ENCODE measurements at places on chromosomes 1 and 21.

GRCh38 chr1:92536980-92537884 is 50.5 kb upstream of the GFI1 start:
- DNase-seq: no peak

DNA sequence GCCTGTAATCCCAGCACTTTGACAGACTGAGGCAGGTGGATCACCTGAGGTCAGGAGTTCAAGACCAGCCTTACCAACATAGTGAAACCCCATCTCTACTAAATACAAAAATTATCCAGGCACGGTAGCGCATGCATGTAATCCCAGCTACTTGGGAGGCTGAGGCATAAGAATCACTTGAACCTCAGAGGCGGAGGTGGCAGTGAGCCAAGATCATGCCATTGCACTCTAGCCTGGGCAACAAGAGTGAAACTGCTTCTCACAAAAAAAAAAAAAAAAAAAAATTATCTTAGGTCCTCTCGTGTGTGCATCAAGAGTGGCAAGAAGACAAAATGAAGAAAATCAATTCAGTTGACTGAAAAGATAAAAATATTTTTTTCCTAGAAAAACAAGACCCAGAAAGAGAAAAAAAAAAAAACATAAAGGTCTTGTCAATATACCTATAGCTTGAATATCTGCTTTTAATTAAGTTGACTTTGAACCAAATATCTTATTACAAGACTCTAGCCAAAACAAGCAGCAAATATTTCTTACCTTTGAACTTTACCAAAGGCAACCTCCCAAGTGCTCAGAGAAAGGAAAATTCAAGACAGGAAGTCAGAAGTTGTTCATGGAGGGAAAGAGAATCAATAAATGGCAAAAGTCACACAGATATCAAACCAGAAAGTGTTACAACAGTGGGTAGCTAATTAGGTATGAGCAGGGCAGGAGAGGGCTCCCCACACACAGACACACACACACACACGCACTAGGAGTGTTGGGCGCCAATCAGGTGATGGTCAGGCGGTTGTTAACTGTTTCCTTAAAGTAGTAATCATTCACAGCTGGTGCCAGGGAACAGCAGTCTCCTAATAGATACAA is 29.6 kb downstream of the ITLN2 start:
- DNase-seq: no peak

- DNase-seq: no peak
These were observed 11.0 kb downstream of the WLS start for GRCh38 chr1:68221001-68221979.

DNA sequence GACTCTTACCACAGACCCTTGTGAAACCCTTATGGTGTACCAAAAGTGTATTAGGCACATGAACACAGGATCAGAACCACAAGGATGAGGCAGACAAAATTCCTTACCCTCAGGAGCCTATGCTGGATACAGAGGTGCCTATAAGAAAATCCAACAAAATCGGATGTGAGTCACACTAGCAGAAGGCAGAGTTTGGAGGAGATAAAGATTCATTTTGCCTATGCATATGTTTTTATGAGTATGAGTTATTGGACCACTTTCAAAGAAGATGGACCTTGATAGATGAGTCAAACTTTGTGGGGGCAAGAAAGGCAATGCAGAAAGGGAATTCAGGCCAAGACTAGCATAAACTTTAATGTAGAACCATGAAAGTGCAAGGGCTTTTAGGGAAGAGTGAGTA is 17.0 kb downstream of the CAMK1G start:
- DNase-seq: no peak

DNA sequence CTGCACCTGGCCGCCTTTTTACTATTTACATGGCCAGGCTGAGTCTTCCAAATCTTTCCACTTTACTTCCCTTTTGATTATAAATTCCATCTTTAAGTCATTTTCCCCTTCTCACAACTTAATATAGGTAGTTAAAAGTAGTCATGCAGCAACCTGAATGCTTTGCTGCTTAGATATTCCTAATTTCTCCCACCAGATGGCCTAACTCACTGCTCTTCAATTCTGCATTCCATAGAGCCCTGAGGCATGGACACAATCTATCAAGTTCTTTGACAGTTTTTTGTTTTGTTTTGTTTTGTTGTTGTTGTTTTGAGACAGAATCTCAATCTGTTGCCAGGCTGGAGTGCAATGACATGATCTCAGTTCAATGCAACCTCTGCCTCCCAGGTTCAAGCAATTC is 21.7 kb upstream of the FAAH start:
- no peak for DNase-seq

- DNase-seq: no peak
These were observed 3.3 kb downstream of the B3GALT2 start for GRCh38 chr1:193183019-193183627.

DNA sequence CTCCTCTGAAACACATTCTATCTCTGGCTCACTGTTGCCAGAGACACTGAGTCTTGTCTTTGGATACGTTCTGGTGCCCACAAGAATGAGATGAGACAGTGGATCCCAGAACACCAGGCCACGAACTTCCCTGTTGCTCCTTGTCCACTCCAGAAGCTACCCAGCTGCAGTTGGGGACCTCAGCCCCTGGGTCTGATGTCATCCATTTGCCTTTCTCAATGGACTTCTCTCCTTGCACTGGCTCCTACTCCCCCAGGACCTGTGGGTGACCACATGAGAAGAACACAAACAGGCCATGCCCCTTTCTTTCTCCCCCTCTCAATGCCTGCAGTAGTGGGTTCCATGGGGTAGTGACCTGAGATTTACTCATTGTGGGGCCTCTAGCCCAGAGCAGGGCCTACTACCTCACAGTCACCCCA is 5.9 kb downstream of the NBPF1 start:
- DNase-seq: no peak

DNA sequence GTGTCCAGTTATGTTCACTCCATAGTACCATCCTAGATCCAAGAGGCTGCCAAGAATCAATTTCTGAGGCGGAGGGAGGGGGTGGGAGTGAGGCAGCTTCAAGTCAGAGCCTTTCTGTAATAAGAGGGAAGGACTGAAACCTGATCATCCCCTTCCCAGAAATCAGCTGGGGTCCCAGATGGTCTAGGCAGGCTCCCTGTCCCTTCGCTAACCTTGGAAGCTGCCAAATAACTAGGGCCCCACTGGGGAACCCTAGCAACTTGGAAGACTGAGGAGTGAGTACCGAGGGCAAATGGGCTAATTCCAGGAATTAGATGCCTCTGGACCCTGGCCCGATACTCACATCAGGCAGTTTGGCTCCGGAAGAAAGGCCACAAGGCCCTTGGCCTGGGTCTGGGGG is 113.3 kb downstream of the NAV1 start:
- no peak for DNase-seq

- no peak for DNase-seq
These were observed 322.9 kb downstream of the SETD4 start for GRCh38 chr21:35737449-35737848.

- DNase-seq: no peak
These were observed 16.2 kb upstream of the PLA2G4A start for GRCh38 chr1:186812570-186812969.

- DNase-seq: no peak
These were observed 12.8 kb downstream of the TNNI3K start for GRCh38 chr1:74247881-74248528.

DNA sequence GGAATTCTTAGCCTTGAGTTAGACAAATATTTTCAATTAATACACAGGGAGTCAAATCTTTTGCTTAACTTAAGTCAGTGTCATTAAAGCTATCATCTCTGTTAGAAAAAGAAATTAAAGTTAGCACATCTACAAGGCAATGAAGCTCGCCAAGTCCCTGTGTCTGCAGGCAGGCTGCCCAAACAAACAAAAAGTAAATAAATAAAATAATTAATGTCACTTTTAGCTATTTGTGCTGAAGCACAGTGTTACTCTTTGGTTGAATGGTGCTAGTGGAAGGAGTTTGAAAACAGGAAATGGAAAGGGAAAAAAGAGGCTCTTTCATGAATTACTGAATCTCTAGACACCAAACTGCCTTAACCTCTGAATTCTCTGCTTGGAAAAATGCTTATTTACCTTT is 37.1 kb upstream of the COL11A1 start:
- no peak for DNase-seq

- no peak for DNase-seq
These were observed 55.6 kb downstream of the NKAIN1 start for GRCh38 chr1:31183927-31184554.

DNA sequence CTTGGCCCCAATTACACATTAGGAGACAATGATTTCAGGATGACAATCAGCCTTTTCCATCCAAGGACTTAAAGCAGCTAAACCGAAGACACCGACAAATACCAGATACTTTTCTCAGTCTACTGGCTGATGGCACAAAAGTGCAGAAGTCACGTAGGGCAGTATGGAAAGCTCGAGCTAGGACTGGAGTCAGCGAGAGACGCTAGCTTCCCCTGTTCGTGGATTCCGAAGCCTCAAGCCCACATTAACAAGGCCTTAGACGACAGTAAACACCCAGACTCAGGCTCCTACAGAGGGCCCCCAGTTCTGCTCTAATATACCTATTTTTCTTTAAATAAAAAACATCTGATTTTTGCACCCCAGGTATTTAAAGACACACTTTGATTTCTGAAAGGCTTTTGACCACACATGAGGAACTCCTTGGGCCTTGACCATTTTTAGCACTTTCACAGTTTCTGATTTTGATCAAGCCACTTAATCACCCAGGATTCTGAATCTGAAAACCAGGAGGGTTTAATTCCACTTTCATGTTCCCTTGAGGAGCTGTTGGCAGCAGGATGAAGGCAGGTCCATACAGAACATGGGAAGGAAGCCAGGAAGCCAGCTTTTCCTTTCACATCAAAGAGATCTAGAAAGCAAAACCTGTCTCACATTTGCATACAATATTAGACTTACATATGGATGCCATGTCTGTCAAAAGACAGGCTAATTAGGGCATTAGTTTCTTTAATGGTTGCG is 204.1 kb downstream of the GABPA start:
- DNase-seq: no peak

- no peak for DNase-seq
These were observed 495.1 kb downstream of the SETD4 start for GRCh38 chr21:35565204-35565611.

GRCh38 chr1:213550804-213551203 is 437.0 kb upstream of the PROX1 start:
- DNase-seq: no peak

DNA sequence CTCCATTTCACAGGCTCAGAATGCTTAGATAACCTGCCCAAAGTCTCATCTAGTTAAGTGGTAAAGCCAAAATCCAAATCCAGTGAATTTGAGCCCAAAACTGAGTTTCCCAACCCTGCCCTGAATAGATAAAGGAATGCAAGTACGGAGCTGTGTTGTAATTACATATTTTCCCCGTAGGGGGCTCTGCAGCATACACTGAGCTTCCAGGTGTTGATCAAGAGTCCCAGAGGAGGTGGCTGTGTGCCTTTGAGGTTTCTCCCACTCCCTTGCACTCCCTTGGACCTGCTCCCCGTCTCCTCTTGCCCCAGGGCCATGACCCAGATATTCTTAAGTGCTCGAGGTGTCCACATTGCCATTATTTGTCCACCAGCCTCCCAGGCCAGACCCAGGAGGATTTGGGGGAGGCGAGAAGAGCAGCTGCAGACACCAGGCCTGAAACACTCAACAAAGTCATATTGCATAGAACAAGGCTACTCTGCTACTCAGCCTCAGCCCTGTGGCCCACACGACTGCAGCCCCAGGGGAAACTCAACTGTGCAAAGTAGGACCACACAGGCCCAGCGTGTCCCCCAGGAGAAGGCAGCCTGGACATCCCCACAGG is 18.4 kb upstream of the LY9 start:
- DNase-seq: peak; percentile 32

DNA sequence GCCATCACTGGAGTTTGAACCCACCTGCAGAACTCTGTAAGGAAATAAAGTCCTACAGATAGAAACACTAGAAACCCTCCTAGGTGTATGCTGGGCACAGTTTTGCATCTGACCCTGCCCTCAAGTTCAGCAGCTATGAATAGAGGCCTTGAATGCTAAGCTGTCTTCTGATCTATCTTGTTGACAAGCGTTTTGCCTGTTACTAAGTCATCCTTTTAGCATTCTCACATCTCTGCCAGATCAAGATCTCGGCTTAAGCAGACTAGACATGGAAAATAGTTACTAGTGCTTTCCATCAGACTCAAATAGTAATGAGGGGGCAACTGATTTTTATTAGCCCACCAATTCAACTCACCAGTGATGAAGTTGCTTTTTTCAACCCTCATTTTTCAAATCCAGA is 10.5 kb downstream of the TBX15 start:
- no peak for DNase-seq

DNA sequence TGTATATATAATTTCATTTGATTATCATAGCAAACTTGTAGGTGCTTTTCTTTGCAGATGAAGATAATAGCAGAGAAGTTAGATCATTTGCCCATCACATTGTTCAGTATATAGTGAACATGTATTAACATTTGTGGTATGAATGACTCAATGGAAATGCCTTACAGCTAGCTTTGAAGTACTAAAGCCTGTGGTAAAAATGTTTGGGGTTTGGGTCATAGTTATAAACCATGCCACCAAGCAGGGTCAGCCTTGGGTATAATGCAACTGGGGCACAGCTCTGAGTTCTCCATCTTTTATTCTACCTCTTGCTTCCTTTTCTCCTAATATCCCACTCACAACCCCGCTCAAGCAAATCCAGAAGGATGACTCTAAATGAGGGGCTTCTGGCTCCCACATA is 141.6 kb downstream of the KCNT2 start:
- no peak for DNase-seq

- no peak for DNase-seq
These were observed 771 bp downstream of the ABCD3 start for GRCh38 chr1:94418664-94419655.

GRCh38 chr1:77511440-77511840 is 171.0 kb downstream of the ZZZ3 start:
- no peak for DNase-seq

DNA sequence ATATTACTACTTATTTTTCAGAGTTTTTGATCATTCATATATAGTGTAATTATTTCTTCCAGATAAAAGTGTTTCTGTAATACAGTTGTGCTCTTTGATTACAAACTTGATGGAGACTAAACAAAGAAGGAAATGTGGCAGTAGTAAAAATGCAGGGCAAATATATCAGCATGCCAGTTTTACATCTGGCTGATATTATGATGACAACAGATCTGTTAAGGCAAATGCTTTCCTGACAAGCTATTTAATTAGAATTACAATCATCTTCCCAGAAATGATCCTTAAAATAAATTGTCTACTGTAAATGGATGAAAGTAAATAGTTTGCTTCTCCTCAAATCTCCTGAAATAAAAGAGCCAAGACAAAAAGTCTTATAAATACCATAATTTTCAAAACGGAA is 1659.8 kb downstream of the BRINP3 start:
- no peak for DNase-seq

- no peak for DNase-seq
These were observed 26.0 kb downstream of the RABIF start for GRCh38 chr1:202862679-202863560.

DNA sequence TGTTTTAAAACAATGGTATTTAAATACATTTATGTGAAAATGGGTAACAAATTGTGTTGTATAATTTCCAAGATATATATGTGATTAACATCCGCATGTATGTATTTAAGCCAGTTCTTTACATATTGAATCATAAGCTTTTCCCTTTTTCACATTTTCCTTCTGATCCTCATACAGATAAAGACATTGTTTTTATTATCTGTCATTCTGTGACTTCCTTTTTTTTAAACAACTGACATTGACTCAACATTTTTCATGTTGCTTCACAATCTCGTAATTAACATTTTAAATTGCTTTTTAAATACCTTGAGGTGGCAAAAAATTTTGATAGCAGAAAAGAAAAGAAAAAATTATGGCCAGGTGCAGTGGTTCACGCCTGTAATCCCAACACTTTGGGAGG is 1.4 kb downstream of the STXBP3 start:
- no peak for DNase-seq

Measured in stimulated activated CD4-positive, alpha-beta T cell treated with anti-CD3 and anti-CD28 coated beads, Interleukin-1b, Interleukin-23, amount 100 ng/mL, for 4 hours (primary cell).